ENCODE measurements at places on chromosomes 16 and 17.

DNA sequence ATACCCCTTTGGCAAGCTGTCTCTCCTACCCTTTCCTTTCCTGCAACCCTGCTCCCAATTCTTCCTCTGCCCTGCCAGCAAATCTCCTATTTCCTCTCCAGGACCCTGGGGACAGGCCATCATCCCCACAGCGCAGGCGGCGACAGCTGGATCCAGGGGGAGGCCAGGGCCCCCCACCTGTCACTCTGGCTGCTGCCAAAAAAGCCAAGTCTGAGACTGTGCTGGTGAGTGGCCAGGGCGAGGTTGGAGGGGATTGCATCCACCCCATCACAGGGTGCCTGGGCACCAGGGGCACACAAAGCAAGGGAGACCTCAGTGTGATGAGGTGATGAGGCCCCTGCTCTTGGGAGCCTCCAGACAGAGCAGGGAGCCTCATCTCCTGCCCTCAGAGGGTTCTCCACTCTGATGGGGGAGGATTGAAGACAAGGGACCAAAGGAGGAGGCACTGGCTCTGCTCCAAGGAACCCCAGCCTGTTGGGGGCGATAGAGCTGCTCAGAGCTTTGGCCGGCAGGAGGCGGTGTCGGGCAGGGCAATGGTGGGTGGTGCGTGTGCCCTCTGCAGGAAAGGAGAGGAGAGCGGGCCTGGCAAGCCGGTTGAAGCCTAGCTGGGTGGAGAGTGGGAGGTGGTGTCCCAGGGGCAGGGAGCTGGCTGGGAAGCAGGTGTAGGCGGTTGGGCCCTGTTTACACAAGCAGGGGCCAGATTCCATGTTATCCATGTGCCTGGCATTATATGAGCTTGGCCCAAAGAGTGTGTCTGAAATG, 15.6 kb upstream of the PDK2 start:
- peak; percentile 26 for DNase-seq

GRCh38 chr17:77769215-77769614, 189.3 kb upstream of the TNRC6C start:
- no peak for DNase-seq

DNA sequence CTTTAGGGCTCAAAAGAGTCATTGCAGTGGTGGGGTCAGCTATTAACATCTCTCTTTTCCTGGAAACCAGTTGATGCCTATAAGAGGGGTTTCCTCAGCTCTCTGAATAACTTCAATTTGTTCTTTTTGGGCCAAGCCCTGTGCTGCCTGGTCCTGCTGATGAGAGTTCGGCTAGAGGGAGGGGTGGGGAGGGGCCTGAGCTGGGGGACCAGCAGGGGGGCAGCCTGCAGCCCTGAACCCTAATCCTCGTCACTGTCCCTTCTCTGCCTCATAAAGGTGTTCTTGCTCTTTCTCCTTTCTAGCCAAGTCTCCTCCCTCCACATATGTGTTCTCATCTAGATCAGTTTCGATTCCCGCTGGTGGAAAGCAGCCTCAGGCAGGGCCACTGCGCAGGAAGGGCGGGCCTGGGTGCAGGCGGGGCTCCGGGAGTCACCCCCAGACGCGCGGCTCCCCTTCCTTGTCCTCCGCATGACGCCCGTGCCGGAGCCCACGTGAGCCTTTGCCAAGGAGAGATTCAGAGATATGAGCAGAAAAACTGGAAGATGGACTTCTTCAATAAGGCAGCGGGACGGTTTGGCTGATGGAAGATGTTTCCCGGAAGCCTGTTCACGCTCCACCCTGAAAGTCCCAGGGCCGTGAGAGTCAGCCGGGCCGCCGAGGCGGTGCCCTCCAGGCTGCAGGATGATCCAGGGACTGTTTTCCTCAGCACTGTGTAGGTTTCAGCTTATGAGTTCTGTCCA, 15.0 kb upstream of the RHOT1 start:
- DNase-seq = peak; percentile 80

DNA sequence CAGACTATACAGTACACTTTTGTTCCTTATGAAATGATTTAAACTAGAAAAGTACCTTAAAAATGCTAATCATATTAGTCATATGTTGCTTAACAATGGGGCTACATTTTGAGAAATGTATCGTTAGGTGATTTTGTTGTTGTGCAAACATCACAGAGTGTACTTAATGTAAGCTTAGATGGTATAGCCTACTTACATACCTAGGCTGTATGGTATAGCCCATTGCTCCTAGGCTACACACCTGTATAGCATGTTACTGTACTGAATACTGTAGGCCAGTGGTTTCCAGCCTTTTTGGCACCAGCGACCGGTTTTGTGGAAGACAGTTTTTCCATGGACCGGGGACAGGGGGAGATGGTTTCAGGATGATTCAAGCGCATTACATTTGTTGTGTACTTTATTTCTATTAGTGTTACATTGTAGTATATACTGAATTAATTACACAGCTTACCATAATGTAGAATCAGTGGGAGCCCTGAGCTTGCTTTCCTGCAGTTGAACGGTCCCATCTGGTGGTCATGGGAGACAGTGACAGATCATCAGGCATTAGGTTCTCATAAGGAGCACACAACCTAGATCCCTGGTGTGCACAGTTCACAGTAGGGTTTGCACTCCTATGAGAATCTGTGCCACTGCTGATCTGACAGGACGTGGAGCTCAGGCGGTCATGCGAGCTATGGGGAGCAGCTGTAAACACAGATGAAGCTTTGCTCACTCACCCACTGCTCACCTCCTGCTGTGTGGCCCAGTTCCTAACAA, 35.0 kb upstream of the MRC2 start:
- DNase-seq = no peak

DNA sequence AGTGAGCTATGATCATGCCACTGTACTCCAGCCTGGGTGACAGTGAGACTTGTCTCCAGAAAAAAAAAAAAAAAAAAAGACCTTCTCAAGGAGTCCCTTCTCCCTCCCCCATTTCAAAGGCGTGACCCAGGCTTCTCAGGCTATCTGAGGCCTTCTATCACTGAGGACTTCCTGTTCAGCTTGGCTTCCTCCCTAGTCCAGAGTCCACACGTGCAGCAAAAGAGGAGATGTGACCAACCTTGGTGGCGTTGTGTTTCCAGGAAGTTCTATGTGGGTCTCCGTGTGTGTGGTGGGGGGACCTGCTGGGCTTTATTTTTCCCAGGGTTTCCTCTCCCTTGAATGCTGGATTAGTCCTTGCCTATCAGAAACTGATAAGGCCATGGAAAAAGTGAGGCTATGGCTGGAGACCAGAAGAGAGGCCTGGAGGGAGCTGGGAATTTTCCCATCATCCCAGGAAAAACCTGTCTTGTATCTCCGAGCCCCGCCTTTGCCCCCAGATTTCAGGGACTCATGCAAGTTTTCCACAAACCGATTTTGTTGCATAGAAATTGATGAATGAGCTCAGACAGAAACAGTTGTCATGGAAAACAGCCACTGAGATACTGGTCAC, 148.1 kb downstream of the SALL1 start:
- no peak for DNase-seq

DNA sequence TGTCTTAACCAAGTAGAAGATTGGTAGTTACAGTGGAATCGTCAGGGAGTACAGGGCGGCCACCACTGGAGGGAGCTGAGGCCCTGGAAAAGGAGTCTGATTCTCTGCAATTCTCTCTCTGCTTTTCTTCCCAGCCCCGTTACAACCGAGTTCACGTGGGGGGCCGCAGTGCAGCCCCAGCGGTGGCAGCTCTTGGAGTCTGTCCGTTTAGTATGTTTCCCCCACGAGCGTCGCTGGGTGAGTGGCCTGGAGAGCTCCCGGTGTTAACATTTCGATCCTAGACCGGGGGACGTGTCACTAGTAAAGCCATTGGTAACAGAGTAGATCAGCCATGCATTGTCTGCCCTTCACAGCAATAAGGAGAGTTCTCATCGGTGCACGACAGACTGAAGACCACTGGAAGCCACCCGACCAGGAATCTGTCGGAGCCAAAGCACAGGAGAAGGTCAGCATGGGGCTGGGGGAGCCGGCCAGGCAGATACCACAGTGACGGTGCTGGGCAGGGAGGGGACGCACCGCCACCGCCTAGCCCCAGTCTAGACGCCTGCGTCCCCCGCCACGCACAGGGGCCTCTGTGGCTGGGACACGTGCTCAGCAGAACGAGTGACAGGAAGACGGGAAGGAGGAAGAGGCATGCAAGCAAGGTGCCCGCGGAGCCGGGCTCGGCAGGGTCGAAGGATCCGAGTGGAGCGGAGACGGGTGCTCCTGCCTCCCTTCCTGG, 15.7 kb downstream of the SLC16A3 start:
- no peak for DNase-seq

DNA sequence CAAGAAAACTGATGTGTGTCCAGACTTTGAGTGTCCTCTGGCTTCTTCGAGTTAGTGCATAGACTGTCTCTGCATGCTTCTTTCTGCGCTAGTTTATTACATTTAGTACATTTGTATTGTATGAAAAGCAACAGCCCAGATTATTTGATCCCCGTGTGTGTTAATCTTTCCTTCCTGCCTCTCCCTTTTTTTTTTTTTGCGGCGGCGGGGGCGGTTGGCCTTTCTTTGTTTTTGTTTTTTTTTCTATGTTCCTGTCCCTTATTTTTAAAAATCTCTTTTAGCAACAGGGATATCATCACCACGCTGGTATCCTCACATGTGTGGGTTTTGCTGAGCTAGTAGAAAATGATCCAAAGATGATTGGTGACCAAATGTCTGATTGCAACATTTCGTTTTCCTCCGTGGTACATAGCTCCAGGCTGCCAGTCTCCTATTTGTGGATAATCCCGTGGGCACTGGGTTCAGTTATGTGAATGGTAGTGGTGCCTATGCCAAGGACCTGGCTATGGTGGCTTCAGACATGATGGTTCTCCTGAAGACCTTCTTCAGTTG, 9.4 kb downstream of the SCPEP1 start:
- DNase-seq = no peak

DNA sequence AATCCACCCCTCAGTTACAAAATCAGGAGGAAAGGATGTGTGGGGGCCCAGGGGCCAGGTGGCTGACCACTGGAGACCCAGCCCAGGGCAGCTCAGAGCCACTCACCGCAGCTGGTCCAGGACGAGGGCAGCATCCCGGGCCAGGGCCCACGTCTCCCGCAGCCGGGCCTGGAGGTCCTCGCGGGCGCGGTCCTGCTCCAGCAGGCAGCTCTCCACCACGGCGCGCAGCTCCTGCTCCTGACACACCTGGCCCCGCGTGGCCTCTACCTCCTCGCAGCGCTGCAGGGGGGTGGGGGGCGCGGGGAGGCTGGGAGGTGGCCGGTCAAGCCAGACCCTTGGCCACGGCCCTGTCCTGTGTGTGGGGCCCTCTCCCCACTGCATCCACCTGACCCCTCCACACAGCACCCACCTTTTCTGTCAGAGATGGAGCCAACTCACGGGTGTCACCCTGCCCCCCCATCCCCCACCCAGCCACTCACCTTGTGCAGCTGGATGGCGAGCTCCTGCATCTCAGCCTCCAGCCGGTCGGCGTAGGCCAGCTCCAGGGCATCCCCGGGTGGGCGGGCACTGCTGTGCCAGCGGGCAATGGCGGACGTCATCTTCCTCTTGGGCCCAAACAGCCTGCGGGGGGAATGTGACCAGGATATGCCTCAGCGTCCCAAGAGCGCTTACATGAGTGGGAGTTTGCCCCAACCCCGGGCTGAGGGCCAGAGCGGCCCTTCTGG, 5.1 kb downstream of the NUDT16L1 start:
- DNase-seq = no peak

DNA sequence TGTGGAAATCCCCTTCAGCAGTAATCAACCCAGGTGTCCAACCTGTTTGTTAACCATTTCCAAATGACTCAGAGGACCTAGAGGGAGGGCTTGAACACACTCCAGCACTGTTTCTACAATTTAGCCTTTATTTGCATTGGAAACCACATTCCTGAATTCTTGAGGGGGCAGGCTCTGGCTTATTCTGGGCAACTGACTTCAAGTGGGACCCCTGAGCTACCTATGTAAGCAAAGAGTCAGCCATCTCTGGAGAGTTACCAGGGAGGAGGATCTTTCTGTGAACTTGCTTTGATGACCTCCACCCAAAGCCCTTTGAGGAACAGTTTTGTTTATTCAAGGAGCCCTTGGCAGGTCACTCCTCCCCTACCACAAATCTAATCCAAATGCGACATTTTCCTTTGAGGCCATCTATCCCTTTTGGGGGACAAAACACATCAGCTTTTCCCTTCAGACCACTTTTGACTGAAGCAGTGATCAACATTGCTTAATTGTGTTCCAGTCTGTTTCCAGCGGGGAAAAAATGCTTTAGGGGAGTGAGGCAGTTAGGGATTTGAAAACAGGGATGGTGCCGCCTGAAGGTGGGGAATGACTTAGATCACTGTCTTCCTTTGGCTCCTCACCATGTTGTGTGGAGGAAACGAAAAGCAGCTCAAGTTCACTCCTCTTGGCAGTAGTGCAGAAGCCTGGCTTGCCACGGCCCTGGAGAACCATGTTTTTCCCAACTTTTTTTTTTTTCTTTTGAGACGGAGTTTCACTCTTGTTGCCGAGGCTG, 46.2 kb downstream of the TUBD1 start:
- no peak for DNase-seq

GRCh38 chr16:75193730-75194444, 13.1 kb downstream of the CTRB2 start:
- no peak for DNase-seq

DNA sequence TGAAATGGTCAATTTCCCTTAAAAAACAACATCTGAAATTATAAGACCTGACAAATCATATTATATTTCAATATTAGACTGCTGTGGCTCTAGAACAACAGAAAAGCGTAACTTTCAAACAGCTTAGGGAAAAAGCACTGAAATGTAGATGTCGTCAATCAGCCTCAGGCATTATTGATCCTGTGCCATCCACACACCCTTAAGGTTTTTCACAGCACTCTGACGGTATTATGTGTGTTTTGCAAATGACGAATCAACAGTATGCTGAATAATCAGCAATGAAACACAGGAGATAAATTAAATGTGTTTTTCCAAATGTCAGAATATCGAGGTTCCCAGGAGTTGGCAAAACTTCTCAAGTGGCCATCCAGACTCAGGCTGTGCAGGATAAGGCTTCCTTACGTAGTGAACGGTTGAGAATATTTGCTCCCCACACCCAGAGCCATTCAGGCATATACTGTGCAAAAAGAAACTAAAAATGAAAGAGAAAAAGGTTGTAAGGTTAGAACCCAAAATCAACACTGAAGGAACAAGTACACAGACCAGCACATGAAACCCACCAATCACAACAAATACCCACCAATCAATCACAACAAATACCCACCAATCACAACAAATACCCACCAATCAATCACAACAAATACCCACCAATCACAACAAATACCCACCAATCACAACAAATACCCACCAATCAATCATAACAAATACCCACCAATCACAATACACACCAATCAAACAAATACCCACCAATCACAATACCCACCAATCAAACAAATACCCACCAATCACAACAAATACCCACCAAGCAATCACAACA, 7.7 kb upstream of the MBTPS1 start:
- DNase-seq = no peak

All from activated naive CD4-positive, alpha-beta T cell treated with Interleukin-2 at 50 U/mL for 16 hours (primary cell).